Stimulated activated CD4-positive, alpha-beta T cell treated with anti-CD3 and anti-CD28 coated beads, Interleukin-1b, Interleukin-23, amount 100 ng/mL, for 1 hour (primary cell): ENCODE measurements at places on chromosomes 3 and 15.

- DNase-seq: no peak
These were observed 39.8 kb downstream of the TBL1XR1 start for GRCh38 chr3:177157492-177157891.

DNA sequence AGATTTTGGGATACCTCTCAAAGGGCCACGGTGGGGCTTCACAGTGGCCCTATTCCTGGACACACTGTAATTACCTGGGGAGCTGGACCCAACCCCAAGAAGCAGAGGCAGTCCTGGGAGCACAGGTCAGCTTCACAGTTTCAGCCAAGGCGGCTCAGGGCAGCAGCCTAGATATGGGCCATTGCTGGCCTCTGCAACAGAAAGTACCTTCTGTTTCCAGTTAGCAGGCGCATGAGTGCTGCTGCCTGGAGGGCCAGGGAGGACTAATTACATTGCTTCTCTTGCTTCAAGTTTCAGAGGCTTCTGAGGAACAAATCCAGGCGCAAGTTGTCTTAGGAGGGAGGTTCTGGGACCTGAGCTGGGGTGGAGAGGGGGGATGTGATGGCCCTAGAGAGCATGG lies 13.5 kb upstream of the DUSP7 start:
- DNase-seq: no peak

DNA sequence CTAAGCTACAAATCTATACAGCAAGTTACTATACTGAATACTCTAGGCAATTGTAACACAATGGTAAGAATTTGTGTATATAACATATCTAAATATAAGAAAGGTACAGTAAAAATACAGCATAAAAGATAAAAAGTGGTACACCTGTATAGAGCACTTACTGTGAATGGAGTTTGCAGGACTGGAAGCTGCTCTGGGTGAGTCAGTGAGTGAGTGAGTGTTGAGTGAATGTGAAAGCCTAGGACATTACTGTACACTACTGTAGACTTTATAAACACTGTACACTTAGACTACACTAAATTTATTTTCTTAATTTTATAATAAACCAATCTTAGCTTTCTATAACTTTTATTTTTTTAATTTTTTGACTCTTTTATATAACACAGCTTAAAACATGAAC lies 123.1 kb downstream of the ZMAT3 start:
- no peak for DNase-seq

- DNase-seq: no peak
These were observed 279.7 kb downstream of the PYDC2 start for GRCh38 chr3:191740712-191741111.

- no peak for DNase-seq
These were observed 682.6 kb downstream of the ROBO1 start for GRCh38 chr3:79085171-79085570.

- no peak for DNase-seq
These were observed 143.4 kb downstream of the NSMCE3 start for GRCh38 chr15:29126208-29126536.
